ENCODE measurements at places on chromosomes 7 and 10.

DNA sequence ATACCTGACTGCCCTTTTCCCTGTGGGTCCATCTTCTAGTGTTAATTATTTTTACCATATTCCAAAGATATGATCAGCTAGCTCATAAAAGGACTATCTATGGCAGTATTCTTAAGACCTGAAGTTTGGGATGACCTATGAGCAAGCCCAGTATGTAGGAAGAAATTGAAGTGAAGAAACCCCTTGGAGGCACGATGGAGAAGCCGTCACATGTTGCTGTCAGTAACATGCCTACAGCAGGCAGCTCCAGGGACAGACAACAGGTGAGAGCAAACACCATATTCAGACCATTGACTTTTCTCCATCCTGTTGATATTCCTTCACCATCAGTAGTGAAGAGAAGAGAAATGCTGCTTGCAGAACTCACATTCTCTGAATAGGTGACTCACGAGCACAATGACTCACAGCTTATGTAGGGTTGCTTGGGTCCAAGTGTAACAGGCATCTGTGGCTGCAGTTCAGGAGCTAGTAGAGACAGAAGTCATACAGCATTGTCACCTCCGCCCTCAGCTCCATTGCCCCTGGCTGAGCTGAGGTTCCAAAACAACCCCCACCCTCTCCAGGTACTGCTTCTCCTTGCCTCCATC, 8.4 kb upstream of the LYZL2 start:
- DNase-seq = no peak

GRCh38 chr10:97805949-97806348, 34.1 kb upstream of the SFRP5 start:
- DNase-seq = no peak

GRCh38 chr7:5620459-5620881, 161.0 kb downstream of the RNF216 start:
- DNase-seq = no peak

GRCh38 chr10:99525897-99526296, 6.8 kb upstream of the NKX2-3 start:
- no peak for DNase-seq

DNA sequence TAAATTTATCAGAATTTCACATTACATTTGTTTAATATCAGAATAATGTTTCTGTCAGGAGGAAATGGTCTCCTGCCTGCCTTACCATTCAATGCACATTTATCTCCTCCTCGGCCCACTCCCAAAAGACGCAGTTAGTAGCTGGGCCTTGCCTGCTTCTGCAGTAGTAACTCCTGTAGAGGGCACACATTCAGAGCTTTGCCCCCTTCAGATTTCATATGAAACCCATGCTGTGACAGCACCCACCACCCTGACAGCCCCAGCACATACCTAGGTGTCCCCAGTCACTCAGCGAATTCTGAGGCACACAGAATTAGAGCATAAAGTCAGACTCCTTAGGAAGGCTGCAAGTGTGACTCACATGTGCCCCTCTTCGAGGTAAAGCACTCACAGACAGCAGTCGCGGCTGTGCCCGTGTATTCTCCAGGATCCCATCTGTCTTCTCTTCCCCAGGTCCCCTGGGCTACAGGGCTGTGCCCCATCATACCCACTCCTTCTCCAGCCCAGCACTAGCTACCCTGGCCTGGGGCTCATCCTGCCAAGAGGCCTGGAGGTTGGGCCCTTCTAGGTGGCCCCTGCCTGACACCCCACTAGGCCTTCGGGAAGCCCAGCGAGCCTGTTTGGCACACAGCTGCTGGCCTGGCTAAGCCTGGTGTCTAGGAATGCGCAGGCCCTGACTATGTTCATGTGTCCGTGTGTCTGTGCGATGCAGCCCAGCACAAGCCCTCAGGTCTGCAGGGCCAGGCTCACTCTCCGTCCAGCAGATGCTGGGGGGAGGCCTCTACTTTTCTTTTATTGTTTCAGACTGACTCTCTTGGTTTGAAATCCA, 4.7 kb upstream of the DEPP1 start:
- DNase-seq = no peak

GRCh38 chr10:34780818-34781380, 34.2 kb downstream of the PARD3 start:
- DNase-seq = no peak

- peak; percentile 65 for DNase-seq
These were observed 220.9 kb upstream of the MKLN1 start for GRCh38 chr7:131106681-131107336.

DNA sequence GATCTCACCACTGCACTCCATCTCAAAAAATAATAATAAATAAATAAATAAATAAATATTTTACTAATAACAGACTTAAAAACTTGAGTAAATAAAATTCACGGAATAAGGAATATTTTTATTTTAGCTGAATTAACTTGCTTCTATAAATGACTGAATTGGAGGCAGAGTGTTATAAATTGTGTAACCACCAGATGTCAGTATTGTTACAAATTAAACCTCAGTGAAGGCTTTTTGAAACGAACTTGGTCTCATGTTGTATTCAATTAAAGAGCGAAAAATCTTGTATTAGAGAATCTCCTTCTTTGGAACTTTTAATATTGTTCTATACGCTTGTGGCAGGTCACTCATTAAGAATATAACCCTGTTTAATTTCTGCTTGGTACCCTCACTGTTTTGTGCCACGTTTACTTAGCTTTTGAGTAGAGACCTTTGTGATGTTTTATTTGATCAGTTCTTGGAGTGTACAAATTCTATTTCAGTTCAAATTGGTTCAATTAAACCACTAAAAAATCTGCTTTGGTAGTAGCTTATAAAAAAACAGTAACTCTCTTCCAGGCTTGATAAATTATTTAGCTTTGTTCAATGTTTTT, 45.6 kb upstream of the SCIN start:
- DNase-seq = peak; percentile 43

Data from memory B cell (primary cell).